Central memory CD8-positive, alpha-beta T cell (primary cell): ENCODE measurements at places on chromosomes 3 and 15.

DNA sequence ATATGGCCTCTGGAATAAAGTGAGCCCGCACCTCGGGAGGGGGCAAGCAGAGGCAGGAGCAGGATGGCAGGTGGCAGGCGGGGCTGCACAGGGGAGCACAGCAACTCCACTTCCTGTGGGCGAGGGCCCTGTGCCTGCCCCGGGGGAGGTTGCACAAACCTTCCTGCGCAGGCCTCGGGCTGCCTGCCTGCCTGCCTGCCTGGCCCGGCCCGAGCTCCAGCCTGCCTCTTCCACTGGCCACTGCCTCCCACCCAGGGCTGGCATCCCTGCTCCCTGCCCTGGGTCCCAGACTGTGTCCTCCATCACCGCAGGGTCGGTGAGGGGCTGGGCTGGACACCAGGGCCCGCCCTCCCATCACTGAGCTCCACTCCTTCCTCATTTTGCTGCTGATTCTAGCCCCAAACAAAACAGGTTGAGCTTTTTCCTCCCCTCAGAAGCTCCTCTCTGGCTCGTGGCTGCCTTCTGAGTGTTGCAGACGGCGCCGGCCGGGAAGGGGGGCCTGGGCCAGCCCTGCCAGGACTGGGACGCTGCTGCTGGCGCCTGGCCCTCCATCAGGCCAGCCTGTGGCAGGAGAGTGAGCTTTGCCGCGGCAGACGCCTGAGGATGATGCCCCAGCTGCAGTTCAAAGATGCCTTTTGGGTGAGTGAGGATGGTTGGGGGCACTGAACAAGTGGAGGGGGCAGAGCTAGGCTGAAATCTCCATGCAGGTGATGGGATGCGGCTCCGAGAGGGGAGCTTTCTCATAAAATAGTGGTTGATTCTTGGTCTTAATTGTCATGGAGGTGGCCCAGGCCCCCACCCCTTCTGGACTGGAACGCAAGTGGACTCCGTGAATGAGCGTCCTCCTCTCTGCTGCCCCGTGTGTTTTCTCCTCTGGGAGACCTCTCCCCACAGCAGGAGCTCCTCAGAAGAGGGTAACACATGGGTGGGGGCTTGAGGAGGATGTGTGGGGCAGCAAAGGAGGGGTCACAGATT, at the start of gene PSTPIP1:
PSTPIP1 (plus strand) TSS at position 156 of the 975 bp plus-strand sequence; CDS start at position 604, 448 bp downstream.
- H3K36me3 ChIP-seq = peaks cover 18% of the 10 kb centered on the region
- H3K4me1 ChIP-seq = peaks cover 69% of the 10 kb centered on the region
- peak; percentile 47 for DNase-seq
- no peaks in the 10 kb centered on the region for H3K27me3 ChIP-seq

- H3K27ac ChIP-seq = no peak overlapping the region
- H3K4me3 ChIP-seq = no peak overlapping the region
- peaks cover 46% of the 10 kb centered on the region for H3K27me3 ChIP-seq
Observed at GRCh38 chr3:10875914-10876313, 59.9 kb downstream of the SLC6A11 start.

DNA sequence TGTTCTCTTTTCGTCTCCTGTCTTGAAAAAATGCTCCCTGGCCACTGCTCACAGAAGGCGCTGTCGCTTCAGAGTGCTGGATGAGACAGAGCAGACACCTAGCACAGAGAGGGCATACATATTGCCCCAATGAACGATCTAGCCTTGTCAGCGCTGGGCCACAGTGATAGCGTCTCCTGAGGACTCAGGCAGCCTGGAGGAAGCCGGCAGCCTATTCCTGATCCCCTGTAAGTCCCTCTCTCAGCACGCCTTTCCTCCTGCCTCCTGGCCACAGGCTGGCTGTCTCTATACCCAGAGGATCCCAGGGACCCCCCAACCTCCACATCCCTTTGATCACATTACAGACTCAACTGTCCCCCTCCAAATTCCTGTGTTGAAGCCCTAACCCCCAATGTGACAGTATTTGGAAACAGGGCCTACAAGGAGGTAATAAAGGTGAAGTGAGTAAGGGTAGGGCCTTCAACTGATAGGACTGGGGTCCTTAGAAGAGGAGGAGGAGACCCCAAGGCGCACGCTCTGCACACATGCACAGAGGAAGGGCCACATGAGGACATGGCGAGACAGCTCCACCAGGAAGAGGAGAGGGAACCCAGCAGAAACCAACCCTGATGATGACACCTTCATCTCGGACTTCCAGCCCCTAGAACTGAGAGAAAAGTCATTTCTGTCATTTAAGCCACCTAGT, 7.5 kb downstream of the PLA2G4F start:
- no peaks in the 10 kb centered on the region for H3K4me1 ChIP-seq
- H3K27ac ChIP-seq = peak overlapping the region; percentile 32
- H3K27me3 ChIP-seq = peaks cover 42% of the 10 kb centered on the region
- H3K36me3 ChIP-seq = no peaks in the 10 kb centered on the region
- DNase-seq = no peak

DNA sequence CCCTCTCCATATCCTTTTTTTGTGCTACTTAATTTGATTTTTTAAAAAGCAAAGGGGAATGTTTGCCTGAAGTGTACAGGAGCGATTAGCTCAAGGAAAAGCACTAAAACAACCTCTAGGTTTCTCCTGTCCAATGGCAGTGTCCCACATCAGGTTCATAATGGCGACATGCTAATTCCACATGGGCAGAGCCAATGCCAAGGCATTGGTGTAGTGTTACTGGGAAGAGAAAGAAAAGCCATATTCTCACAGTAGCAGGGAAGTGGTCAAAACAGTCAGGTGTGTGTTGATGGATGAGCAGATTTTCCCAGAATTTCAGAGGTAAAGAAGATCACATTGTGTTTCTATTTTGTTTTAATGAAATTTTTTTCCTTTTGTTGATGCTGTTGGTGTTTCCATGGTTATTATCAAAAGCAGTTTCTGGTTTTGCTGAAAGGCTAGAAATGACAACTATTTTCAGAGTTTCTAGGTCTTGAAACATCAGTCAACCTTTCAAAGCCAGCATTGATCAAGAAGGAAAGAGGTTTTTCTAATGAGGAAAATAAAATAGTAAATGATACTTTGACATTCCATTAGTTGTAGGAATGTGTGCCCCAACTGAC, 65.2 kb downstream of the FNDC3B start:
- H3K36me3 ChIP-seq = peaks cover 16% of the 10 kb centered on the region
- H3K4me1 ChIP-seq = peaks cover 58% of the 10 kb centered on the region
- no peaks in the 10 kb centered on the region for H3K27me3 ChIP-seq
- no peak for DNase-seq
- no peak overlapping the region for H3K27ac ChIP-seq
- no peak overlapping the region for H3K4me3 ChIP-seq

DNA sequence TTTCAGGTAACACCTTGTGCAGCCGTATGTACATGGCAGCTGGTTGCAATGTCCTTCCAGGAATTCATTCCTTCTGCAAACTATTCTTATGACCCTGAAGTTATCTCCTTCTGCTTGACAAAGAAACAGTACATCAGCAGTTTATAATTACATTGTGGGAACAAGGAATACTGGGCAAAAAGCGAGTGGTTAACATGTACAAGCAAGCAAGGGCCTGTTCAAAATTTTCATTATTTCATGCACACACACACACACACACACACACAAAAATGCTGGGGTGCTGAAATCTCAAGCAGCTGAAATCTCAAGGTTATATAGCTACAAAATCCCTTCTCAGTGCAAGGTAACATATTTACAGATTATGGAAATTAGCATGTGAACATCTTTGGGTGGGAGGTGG, 30.7 kb downstream of the GTPBP8 start:
- peaks cover 7% of the 10 kb centered on the region for H3K36me3 ChIP-seq
- H3K27me3 ChIP-seq = no peaks in the 10 kb centered on the region
- DNase-seq = no peak
- peaks cover 39% of the 10 kb centered on the region for H3K4me1 ChIP-seq
- no peak overlapping the region for H3K27ac ChIP-seq
- H3K4me3 ChIP-seq = no peak overlapping the region

- peak overlapping the region; percentile 38 for H3K27ac ChIP-seq
- H3K4me1 ChIP-seq = peaks cover 47% of the 10 kb centered on the region
- DNase-seq = no peak
- H3K27me3 ChIP-seq = no peaks in the 10 kb centered on the region
Observed at GRCh38 chr3:23831517-23832394, 26.0 kb downstream of the UBE2E1 start.

DNA sequence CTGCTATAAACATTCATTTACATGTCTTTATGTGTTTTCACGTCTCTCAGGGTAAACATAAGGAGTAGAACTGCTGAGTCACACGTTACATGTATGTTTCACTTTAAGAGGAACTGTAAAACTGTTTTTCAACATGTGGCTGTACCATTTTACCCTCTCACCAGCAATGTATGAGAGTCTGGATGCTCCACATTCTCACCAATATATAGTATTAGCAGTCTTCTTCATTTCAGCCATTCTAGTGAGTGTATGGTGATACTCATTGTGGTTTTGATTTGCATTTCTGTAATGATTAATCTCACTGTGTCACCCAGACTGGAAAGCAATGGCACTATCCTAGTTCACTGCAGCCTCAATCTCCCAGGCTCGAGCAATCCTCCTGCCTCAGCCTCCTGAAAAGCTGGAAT, 37.1 kb downstream of the PHC3 start:
- H3K4me3 ChIP-seq = no peak overlapping the region
- peaks cover 23% of the 10 kb centered on the region for H3K4me1 ChIP-seq
- no peak for DNase-seq

DNA sequence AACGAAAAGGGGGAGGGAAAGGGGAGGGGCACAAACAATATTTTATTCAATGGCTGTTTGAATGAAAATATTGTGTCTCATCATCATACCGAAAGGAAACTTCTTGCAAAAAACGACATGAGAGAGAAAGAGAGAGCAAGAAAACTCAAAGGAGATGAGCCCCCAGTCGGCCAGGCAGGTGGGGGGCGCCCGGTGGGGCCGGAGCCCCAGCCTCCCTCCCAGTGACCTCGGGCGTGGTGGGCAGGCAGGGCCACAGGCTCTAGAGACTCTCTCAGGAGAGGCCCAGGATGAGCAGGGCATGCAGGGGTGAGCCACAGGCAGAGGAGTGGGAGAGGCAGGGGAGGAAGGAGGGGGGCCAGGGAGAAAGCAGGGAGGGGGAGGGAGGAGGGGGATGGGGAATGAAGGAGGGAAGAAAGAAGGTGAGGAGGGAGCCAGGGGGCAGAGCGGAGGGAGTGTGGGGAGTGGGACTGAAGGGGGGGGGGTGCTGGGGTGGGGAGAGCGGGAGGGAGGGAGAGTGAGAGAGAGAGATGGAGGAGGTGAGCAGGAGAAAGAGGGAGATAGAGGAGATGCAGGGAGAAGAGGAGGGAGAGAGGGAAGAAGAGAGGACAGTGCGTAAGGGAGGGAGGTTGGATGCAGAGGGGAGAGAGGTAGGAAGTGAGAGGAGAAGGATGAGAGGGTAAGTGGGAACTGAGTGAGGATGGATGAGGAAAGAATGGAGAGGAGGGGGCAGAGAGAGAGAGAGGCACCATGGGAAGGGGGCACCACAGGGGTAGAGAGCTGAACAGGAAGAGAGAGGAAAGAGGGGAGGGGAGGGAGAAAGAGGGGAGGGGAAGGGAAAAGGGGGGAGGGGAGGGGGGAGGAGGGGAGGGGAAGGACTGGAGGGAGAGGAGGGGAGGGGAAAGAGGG, 14.1 kb upstream of the TMEM115 start:
- no peak for DNase-seq
- H3K27ac ChIP-seq = peak overlapping the region; percentile 41
- no peak overlapping the region for H3K4me3 ChIP-seq

DNA sequence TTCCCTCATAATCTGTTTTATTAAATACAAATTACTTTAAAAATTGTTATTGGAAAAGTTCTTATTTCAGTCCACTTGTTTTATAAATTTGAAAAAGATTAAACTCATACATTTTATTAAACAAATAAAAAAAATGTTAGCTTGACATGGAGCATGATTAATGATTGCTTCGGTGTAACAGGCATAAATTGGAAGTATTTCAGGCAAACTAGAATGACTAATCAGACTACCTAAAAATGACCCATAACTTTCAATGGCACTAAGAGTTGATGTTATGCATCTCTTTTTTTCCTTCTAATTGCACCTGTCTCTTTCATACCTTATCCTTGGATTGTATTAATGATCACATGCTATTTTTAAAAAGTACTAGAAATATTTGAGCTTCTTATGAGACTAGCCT, 343.3 kb downstream of the ZNF385D start:
- H3K4me3 ChIP-seq = no peak overlapping the region
- H3K36me3 ChIP-seq = peaks cover 3% of the 10 kb centered on the region
- DNase-seq = no peak
- H3K27ac ChIP-seq = no peak overlapping the region

- no peak for DNase-seq
- H3K4me3 ChIP-seq = no peak overlapping the region
- peaks cover 6% of the 10 kb centered on the region for H3K36me3 ChIP-seq
- H3K27ac ChIP-seq = peak overlapping the region; percentile 70
- H3K4me1 ChIP-seq = peaks cover 84% of the 10 kb centered on the region
- no peaks in the 10 kb centered on the region for H3K27me3 ChIP-seq
Observed at GRCh38 chr15:67146875-67147381, 81.5 kb downstream of the SMAD3 start.

GRCh38 chr3:142595581-142595950, 627 bp upstream of the PLS1 start:
- peaks cover 7% of the 10 kb centered on the region for H3K36me3 ChIP-seq
- H3K4me1 ChIP-seq = peaks cover 10% of the 10 kb centered on the region
- H3K4me3 ChIP-seq = peak overlapping the region; percentile 98
- peaks cover 14% of the 10 kb centered on the region for H3K27me3 ChIP-seq
- H3K27ac ChIP-seq = peak overlapping the region; percentile 88
- DNase-seq = no peak

- H3K27me3 ChIP-seq = peaks cover 28% of the 10 kb centered on the region
- no peak for DNase-seq
- H3K36me3 ChIP-seq = peaks cover 2% of the 10 kb centered on the region
- H3K27ac ChIP-seq = no peak overlapping the region
- H3K4me3 ChIP-seq = no peak overlapping the region
Observed at GRCh38 chr3:30964612-30965011, 70.2 kb upstream of the GADL1 start.

GRCh38 chr3:4493014-4493940, at the start of gene ITPR1:
TSS of gene ITPR1 (plus strand) at chr3:4493348. CDS start at chr3:4516492, 23,144 bp downstream.
- no peaks in the 10 kb centered on the region for H3K27me3 ChIP-seq
- DNase-seq = peak; percentile 94
- H3K4me1 ChIP-seq = peaks cover 46% of the 10 kb centered on the region
- H3K27ac ChIP-seq = peak within 1 kb of the TSS; percentile 92
- H3K4me3 ChIP-seq = peak within 1 kb of the TSS; percentile 95

DNA sequence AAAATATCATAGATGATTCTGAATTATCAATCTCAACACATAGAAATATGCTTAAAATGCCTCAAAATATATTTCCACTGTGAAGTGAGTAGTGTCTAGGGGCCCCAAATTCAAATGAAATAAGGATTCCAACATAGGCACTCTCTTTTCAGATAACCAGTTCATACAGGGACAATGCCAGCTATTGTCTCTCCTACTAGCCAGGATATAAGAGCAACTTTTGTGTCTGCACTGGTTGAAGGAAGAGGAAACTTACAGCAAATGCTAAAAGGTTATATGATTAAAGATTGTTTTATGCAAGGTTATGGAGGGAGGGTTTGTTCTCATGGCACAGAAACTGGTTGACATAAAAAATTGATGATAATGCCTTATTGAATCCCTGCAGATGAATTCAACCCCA, 579.4 kb upstream of the ALCAM start:
- no peaks in the 10 kb centered on the region for H3K36me3 ChIP-seq
- no peak for DNase-seq
- H3K27ac ChIP-seq = no peak overlapping the region
- H3K4me3 ChIP-seq = no peak overlapping the region
- no peaks in the 10 kb centered on the region for H3K4me1 ChIP-seq

GRCh38 chr3:8978551-8978950, 15.3 kb upstream of the RAD18 start:
- H3K27ac ChIP-seq = no peak overlapping the region
- no peak overlapping the region for H3K4me3 ChIP-seq
- H3K36me3 ChIP-seq = no peaks in the 10 kb centered on the region
- peaks cover 41% of the 10 kb centered on the region for H3K27me3 ChIP-seq
- no peak for DNase-seq
- no peaks in the 10 kb centered on the region for H3K4me1 ChIP-seq
